Hematopoietic multipotent progenitor cell treated with erythropoietin and hydrocortisone succinate and interleukin-3 and kit ligand, for 8 days (in vitro differentiated cells): ENCODE measurements at places on chromosomes 13 and 19.
A peak's percentile ranks its signal among the peaks of the same experiment; 100 is the strongest.

DNA sequence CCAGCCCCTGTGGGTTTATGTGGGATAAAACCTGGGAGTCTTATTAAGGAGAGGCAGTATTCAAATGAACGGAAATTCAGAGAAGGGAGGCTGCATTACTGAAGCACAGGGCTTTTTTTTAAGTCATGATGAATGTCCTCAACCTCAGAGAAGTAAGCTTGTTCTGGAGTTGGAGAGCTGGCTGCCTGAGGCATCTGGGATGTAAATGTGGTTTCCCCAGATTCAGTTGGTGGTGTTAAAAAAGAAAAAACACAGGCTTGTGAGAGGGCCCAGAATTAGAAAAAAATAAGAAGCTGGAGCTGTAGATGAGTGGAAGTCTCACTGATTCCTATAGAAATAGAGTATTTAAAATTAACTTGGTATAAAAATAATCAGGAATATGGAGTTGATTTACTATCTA, 64.0 kb upstream of the GPR12 start:
- no peak for DNase-seq

DNA sequence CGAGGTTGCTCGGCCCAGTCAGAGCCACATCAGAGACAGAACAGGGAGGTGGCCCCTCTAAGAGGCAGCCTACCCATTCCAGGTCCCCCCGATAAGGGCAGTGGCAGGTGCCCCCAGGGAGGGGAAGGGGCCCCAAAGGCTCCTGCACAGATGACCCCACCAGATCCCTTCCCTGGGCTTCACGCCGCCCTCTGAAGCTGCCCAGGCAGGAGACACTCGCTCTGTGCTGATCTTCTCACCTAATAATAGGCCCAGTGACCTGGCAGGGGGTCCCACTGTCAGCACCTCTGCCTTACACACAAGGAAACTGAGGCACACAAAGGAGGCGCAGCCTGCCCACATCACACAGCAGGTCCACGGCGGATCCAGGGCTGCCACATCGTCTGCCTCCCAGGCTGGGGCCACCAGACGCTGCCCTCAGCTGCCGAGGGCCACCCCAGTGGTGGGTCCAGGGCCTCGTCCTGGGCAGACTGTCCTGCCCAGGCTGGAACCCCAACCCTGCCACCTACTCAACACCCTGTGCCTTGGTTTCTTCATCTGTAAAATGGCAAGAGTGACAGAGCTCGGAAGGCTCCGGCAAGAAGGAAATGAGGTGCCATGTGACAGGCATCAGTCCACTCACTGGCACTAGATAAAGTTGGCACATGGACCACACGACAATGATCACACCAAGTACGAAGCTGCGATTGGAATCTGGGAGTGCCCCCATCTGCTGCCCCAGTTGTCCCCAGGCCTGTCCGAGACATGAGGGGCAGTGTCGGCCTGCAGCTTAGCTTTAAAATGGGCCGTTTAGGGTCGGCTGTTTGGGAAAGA, 56.5 kb downstream of the KLF2 start:
- DNase-seq = no peak

DNA sequence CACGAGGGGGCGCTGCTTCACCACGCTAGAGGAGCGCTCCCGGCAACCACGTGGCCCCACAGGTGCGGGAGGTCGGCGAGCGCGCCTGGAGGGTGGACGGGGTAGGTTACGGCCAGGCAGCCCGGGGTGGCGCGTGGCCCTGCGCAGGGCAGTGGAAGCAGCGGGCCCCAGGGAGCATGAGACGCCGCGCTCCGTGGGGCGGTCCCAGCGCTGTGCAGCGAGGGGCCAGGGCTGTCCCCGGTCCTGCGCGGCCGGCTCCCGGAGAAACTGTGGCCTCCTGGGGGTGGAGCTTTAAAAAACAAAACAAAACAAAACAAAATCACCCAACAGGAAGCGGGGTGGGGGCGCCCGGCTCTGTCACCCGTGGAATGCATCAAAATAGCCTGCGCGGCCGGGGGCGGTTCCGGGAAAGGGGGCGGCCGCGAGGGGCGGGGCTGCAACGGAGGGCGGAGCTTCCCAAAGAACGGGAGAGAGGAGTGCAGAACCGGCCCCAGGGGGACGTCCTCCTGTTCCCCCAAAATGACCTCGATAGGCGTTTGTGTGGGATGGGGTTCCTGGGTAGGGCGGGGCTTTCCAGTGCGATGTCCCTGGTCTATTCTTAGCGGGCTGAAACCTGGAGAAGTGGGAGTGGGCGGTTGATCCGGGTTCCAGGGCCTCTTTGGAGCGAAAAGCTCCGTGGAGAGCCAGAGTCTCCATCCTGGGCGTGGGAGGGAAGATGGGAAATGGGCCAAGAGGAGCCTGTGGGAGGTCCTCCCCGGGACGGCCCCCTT, 27.3 kb downstream of the NUMBL start:
- peak; percentile 83 for DNase-seq

DNA sequence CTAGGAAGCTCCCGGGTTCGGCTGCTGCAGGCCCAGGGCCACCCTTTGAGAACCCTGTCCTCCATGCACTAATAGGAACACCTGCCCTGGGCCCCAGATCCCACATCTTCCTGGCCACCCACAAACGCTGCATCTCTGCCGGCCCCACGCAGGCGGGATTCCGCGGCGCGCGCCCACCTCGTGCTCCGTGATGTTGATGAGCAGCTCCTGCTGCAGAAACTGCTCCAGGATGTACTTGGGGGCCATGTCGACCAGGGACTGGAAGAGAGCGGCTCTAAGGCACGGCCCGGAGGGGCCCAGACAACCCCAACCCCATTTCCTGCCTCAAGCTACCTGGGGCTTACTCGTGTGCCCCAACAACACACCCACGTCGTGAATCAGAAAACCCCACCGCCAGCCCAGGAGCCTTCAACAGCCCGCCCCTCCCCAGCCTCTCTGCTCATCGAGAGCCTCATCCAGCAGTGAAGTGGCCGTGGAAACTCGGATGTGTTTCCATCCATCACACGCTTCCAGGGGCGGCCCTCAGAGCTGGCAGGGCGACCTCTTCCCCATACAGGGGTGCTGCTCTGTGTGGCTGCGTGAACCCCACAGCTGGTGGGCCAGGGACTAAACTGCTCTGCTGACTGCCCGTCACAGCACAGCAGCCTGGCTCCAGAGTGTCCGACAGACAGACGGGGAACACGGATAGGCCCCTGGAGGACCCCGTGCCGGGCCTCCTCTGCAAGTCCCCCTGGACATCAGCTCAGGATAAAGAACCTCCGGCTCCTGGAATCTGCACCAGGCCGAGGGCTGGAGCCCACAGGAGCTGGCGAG, 4.2 kb downstream of the POLR2E start:
- no peak for DNase-seq

GRCh38 chr13:23666582-23666981, 96.4 kb downstream of the TNFRSF19 start:
- DNase-seq = no peak
